ENCODE measurements at places on chromosomes 16 and 17.

- H3K4me1 ChIP-seq: no peaks in the 10 kb centered on the region
- no peaks in the 10 kb centered on the region for H3K27me3 ChIP-seq
- no peak overlapping the region for H3K4me3 ChIP-seq
- peaks cover 41% of the 10 kb centered on the region for H3K36me3 ChIP-seq
- no peak overlapping the region for H3K27ac ChIP-seq
These were observed 13.9 kb upstream of the CYTH1 start for GRCh38 chr17:78795861-78796516.

DNA sequence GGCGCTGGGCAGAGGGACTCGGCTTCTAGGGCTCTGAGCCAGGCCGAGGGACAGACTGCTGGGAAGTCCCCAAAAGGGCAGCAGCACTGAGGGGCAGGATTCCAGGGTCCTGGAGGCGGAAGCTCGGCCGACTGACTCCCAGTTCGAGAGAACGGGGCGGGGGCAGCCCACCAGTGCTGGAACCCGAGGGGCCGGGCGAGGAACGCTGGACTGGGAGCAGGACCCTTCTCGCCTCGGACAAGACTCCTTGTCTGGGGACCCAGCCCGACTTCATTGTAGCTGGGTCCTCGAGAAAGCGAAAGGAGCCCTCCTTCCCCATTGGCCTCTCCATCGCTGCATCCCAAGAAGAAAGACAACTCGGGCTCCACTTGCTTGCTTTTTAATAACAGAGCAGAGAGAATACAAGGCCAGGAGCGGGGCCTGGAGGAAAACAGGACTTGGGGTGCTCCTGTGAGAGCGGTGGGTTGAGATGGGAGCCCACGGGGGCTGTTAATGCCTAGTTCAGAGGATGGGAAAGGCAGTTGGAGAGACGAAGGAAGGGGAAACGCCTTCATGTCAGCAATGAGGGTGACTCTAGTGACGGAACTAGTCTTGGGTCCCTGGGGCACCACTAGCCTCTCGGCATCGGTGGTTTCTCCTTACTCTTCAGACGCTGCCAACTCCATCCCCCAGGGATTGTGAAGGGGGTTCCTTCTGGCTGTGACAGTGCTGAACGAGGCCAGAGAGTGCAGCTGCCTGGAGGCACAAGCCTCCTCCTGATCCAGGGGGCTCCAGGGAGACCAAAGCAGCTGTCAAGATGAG lies 492 bp upstream of the CAMTA2 start:
- DNase-seq: no peak
- H3K4me1 ChIP-seq: no peaks in the 10 kb centered on the region
- H3K27ac ChIP-seq: no peak overlapping the region
- no peaks in the 10 kb centered on the region for H3K27me3 ChIP-seq
- peak overlapping the region; percentile 74 for H3K4me3 ChIP-seq

- no peaks in the 10 kb centered on the region for H3K4me1 ChIP-seq
- no peaks in the 10 kb centered on the region for H3K36me3 ChIP-seq
- no peak overlapping the region for H3K27ac ChIP-seq
These were observed 29.6 kb downstream of the DNAH3 start for GRCh38 chr16:21120976-21121520.

DNA sequence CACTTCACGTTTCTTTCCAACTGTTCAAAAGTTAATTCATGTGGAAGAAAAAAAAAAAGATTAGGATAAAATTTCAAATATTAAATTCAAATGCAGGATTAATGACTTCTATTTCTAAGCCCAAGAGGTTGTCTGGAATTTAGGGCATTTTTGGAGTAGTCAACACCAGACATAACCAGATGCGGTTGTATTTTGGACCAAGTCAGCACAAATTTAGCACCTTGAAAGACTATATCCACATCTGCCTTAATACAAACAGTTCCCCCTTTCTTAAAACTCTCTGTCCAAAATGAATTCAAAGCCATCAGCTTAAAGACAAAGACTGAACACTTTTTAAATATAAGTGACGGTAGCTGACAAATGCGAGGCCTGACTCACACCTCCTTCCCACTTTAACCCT lies 282.9 kb downstream of the C16orf95 start:
- H3K4me1 ChIP-seq: no peaks in the 10 kb centered on the region
- H3K27ac ChIP-seq: no peak overlapping the region
- H3K4me3 ChIP-seq: no peak overlapping the region
- no peaks in the 10 kb centered on the region for H3K36me3 ChIP-seq
- H3K27me3 ChIP-seq: no peaks in the 10 kb centered on the region

GRCh38 chr16:68995011-68995504 lies 110.4 kb upstream of the HAS3 start:
- H3K27me3 ChIP-seq: no peaks in the 10 kb centered on the region
- DNase-seq: peak; percentile 72
- H3K4me3 ChIP-seq: no peak overlapping the region
- H3K27ac ChIP-seq: no peak overlapping the region

GRCh38 chr16:55039511-55039910 lies 108.8 kb downstream of the IRX5 start:
- H3K4me1 ChIP-seq: no peaks in the 10 kb centered on the region
- no peak for DNase-seq
- no peak overlapping the region for H3K4me3 ChIP-seq
